Kidney epithelial cell (primary cell): ENCODE measurements at places on chromosomes 1 and 21.

DNA sequence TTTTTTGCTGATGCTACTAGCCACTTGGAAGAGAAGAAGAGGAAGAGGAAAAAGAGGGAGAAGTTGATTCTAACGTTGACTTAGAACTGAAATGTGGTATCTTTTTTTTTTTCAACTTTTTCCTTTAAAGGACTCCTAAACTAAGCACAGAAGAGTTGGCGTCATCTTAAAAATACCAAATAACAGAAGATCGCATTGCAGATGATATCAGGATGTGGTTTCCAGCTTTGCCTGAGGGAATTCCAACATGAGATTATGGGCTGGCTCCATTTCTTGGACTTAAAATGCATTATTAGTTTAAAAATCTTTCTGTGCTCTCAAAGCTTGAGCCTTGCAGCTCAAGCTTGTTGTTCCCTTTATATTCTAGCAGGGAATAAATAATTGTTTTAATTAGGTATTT lies 29.8 kb downstream of the WDR3 start:
- DNase-seq: no peak

DNA sequence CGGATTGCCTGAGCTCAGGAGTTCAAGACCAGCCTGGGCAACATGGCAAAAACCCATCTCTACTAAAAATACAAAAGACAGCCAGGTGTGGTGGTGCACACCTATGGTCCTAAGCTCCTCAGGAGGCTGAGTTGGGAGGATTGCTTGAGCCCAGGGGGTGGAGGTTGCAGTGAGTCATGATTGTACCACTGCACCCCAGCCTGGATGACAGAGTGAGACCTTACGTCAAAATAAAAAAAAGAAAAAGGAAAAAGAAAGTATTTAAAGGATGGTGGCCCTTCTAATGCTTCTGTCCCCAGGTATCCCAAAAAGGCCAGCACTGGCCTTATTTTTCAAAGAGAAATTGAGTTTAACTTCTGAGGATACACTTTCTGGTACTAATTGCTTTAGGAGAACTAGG lies 1.7 kb downstream of the IKBKE start:
- no peak for DNase-seq

GRCh38 chr21:39182484-39183271 lies 573 bp downstream of the PSMG1 start:
- no peak for DNase-seq

DNA sequence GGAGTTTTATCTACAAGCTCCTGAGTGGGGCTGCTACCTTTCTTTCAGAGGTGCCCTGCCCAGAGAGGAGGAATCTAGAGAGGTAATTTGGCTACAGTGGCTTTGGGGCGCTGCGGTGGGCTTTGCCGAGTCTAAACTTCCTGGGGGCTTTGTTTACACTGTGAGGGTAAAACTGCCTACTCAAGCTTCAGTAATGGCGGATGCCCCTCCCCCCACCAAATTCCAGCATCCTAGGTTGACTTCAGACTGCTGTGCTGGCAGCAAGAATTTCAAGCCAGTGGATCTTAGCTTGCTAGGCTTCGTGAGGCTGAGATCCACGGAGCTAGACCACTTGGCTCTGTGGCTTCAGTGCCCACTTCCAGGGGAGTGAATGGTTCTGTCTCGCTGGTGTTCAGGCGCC lies 43.9 kb downstream of the SWT1 start:
- no peak for DNase-seq

- DNase-seq: no peak
Observed at GRCh38 chr1:214438075-214438474, 113.3 kb downstream of the PTPN14 start.

- DNase-seq: no peak
Observed at GRCh38 chr1:205971082-205971481, 27.8 kb upstream of the SLC26A9 start.

GRCh38 chr1:73839922-73840321 lies 358.1 kb downstream of the LRRIQ3 start:
- no peak for DNase-seq

DNA sequence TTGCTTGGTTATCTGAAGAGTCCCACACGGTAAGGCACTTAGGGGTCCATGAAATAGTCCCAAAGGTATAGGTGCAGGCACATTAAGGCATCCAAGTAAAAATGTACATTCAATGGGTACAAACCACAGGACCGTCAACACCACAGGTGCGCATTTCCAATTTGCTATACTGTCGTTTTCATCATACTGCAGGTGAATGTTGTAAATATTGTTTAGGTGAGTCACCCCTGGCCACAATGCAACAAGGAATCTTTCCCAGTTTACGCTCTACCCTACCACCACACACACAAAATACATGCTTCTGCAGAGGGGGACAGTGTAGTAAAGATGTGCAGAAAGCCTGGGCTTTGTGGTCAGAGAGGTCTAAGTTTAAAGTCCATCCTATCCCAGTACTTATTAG lies 13.7 kb downstream of the CADM3 start:
- no peak for DNase-seq

GRCh38 chr1:234709473-234710228 lies 99.7 kb upstream of the IRF2BP2 start:
- no peak for DNase-seq

- DNase-seq: no peak
Observed at GRCh38 chr1:25206201-25206600, 26.1 kb downstream of the SYF2 start.

GRCh38 chr1:52669696-52670095 lies 28.5 kb downstream of the COA7 start:
- DNase-seq: no peak

DNA sequence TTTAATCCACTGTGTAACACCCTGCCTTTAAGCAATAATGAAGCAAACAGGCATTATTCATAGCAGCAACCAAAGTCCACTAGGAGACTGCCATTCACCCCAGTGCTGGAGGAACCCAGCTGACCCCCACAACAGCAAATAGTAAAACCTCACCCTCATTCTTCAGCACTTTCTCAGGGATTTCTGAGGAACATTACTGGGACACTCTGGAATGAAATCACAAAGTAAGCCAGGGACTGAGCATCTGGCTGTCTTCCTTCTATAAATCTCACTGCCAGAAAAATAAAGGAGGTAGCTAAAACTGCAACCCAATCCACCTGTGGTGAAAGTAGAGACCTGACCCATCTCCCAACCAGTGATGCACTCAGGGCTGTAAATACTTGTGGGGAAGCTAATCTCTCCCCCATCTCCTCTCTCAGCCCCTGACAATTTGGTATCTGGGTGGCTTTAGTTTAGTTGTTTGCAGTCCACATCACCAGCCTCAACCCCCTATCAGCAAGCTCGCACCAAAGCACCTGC lies 47.1 kb downstream of the COL6A1 start:
- no peak for DNase-seq

DNA sequence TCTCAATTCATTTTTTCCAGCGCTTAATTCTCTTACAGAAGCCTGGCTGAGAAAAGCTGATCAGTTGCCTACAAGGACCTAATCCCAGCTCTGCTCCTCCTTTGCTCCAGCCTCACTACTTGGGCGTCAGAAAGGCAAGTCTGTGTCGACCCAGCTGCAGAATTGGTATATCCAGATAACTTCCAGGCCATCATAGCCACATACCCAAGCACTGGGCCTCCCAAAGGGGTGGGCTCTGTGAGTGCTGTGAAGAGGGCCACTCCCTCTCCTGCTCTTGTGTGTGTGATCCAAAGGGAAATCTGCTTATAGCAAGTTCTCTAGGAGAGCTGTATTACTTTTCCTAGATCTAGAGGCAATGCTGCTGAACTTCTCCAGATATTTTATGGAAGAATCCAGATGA lies 18.1 kb downstream of the LMOD1 start:
- DNase-seq: no peak

- no peak for DNase-seq
Observed at GRCh38 chr1:246280551-246280950, 226.5 kb downstream of the SMYD3 start.

DNA sequence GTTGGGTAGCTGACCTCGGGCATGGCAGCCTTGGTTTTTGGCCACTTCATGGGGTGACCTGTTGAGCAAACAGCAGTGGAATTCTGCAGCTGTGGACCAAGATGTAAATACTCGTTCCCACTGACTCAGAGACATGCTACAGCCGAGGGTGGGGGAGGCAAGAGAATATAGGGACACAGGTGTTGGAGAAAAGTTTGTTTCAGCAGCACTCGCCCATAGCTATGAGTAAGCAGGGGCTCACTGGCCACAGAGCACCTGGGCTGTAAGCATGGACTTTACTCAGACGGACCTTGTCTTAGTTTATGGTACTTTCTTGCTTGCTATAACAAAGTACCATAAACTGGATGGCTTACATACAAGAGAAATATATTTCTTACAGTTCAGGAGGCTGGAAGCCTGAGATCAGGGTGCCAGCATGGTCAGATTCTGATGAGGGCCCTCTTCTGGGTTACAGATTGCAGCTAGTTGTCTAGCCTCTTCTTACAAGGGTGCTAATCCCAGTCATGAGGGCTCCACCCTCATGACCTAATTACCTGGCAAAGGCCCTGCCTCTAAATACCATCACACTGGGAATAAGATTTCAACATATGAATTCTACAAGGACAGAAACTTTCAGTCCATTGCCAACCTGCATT lies 437.2 kb upstream of the DAB1 start:
- peak; percentile 48 for DNase-seq
